ENCODE measurements at places on chromosomes 4 and X. TPM values are rescaled to one million over a fixed set of nuclear protein-coding genes. Genes with fewer than 3 reads are reported as not detected.

DNA sequence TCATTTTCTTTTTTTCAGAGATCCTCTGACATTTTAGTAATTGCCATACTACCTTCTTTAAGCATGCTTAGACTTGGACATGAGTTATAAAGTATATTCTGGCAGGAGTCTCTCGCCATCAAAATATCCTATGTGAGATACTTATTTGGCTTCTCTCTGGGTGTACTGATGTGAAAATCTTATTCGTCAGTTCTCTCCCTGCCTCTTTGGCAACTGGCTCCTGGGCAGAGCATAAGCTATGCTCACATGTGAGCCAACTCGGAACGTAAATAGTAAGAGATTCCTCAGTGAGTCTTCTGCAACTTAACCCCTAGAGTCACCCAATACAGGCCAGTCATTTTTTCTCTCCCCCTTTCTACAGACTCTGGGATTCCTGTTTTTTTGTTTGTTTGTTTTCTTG, 91.6 kb downstream of the MAGEB17 start:
- peak; percentile 37 for DNase-seq

- DNase-seq, result no peak
These were observed 102.2 kb downstream of the SEL1L3 start for GRCh38 chr4:25760518-25761157.

- no peak for DNase-seq
These were observed 7.9 kb upstream of the AMBN start for GRCh38 chr4:70583952-70584834.

GRCh38 chr4:185566972-185567371, 31.7 kb upstream of the PDLIM3 start:
- DNase-seq, result peak; percentile 95

Gene ZCCHC4
- 14.4 TPM for total RNA-seq

Gene FGF5
- total RNA-seq, result 1.9 TPM

Gene MAGEC1
- total RNA-seq, result 0.48 TPM

Gene AREG
- 10.1 TPM for total RNA-seq

Gene SPANXD
- not detected for total RNA-seq

Data from umbilical cord (tissue), 2 donors.